ENCODE measurements at places on chromosomes 2 and 18. TPM values are rescaled to one million over a fixed set of nuclear protein-coding genes. Genes with fewer than 3 reads are reported as not detected.

- DNase-seq: no peak
Measured at GRCh38 chr2:48812416-48812815, 56.9 kb upstream of the LHCGR start.

- DNase-seq: no peak
Measured at GRCh38 chr18:56267334-56267733, 371.1 kb downstream of the TXNL1 start.

- DNase-seq: no peak
Measured at GRCh38 chr2:44668336-44668735, 273.2 kb upstream of the SIX3 start.

DNA sequence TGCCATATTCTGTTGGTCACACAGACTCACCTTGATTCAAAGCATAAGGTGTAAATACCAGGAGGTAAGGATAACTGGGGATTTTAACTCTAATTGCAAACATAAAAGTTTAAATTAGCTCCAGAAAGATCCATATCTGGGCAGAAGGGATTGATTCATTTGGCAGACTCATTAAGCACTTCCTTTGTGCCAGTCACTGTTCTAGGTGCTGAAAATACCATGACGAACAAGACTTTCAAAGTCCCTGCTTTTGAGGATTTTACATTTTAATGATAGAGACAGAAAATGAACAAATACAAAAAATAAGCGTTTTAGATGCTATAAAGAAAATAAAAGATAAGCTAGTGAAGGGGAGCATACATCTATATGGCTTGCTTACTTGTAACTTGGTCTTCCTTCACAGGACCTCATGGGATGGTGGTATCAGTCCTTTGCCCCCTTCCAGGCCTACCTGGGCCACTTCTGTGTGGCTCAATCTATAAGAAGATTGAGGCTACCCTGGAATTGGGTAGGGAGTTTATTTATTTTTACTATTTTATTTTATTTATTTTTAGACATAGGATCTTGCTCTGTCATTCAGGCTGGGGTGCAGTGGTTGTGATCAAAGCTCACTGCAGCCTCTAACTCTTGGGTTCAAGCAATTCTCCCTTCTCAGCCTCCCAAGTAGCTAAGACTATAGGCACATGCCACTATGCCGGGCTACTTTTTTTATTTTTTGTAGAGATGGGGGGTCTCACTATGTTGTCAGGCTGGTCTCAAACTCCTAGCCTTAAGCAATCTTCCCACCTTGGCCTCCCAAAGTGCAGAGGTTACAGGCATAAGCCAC, 212.8 kb downstream of the MYCN start:
- DNase-seq: no peak

- DNase-seq: peak; percentile 52
Measured at GRCh38 chr2:218811382-218811781, 20.2 kb downstream of the PRKAG3 start.

Gene CTNNA2
- not detected for total RNA-seq

Gene LOXHD1
- not detected for total RNA-seq

DNA sequence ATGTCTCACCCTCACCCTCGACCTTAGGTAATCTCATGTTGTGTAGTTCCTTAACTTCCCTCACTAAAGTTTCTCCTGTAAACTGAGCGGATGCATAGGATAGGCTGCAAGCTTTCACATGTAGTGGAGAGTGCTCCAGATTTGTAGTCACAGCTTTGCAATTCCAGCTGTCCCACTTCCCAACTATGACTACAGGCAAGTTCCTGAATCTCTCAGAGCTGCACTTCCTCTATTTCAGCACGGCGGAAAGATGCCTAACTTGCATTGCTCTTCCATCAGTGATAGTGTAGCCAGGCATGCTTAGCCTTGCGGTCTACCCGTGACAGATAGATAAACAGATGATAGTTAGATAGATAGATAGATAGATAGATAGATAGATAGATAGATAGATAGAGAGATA, 183.1 kb upstream of the CCDC68 start:
- no peak for DNase-seq

DNA sequence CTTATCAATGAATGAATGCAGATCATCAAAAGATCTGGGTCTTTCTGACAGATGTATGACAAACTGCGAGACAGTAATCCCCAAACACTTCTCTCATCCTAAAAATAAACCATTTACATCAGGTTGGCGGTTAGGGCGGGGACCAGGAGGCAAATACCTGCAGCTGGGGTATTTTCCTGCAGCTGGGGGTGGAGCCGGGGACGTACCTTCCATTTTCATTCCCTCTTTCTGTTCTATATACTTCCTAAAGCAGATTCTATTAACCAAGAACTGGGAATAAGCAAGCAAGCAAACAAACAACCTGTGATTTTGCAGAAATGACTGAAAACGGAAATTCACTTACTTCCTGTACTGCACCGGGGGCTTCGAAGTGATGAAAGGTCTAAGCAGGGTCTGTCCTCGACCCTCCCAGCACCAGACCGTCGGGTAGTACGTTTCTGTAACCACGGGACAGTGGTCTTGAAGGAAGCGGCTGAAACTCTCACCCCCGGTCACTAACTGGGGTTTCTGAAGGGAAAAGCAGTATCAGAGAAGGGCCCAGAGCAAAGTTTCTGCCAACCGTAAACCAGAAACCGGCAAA, 1.2 kb downstream of the ABHD3 start:
- DNase-seq: peak; percentile 51

- DNase-seq: peak; percentile 63
Measured at GRCh38 chr2:120283649-120284048, 31.0 kb downstream of the RALB start.

DNA sequence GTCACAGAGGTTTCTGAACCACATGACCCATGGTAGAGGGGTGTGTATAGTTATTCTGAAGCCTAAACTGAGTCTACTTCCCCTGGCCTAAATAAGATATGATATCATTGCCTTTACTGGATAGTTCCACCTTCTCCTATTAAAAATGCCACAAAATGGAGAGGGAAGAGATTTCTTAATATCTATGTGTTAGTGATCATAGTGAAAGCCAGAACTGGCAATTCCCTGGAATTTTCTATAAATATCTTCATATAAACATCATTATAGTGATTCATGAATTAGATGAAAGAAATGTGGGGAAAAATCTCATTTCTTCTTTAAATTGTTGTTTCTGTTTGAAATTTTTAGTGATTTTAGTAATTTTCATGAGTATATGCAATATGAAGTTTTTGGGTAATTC, 45.8 kb downstream of the TSHZ1 start:
- peak; percentile 45 for DNase-seq

GRCh38 chr2:220935789-220936321, 636.2 kb downstream of the EPHA4 start:
- DNase-seq: peak; percentile 9

- peak; percentile 90 for DNase-seq
Measured at GRCh38 chr2:205700331-205701132, 18.2 kb downstream of the NRP2 start.

Gene ARHGAP25
- total RNA-seq: 0.36 TPM

GRCh38 chr2:181312515-181312927, 144.7 kb upstream of the ITGA4 start:
- DNase-seq: no peak

Gene THSD7B
- total RNA-seq: not detected

Gene UNC80
- not detected for total RNA-seq

GRCh38 chr18:65336411-65336810, 414.4 kb upstream of the CDH7 start:
- no peak for DNase-seq

GRCh38 chr2:211944572-211944971, 594.0 kb downstream of the ERBB4 start:
- DNase-seq: no peak

- DNase-seq: peak; percentile 93
Measured at GRCh38 chr2:191676790-191677645, 918 bp upstream of the NABP1 start.

DNA sequence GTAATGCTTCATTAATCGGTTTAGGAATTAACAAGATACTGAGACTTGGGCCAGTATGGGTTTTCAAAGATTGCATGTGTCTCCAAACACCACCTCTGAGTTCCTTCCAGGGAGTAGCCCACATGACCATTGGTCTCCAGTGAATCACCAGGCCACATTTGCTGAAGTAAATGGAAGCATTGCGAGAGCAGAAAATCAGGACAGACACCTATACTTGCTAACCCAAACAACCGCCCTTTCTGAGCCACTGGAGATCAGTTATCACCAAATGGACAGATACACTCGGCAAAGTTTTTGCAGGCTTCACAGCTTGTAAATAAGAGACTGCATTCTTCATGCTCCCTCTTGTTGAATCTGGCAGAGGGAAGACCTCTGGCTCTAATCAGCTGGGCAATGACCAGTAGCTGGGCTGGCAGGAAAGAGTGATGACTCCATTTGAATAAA, 40.9 kb downstream of the GATA6 start:
- peak; percentile 65 for DNase-seq

GRCh38 chr2:159968279-159968900, 94.0 kb downstream of the PLA2R1 start:
- peak; percentile 41 for DNase-seq

Gene SNED1
- total RNA-seq: 1.1 TPM

DNA sequence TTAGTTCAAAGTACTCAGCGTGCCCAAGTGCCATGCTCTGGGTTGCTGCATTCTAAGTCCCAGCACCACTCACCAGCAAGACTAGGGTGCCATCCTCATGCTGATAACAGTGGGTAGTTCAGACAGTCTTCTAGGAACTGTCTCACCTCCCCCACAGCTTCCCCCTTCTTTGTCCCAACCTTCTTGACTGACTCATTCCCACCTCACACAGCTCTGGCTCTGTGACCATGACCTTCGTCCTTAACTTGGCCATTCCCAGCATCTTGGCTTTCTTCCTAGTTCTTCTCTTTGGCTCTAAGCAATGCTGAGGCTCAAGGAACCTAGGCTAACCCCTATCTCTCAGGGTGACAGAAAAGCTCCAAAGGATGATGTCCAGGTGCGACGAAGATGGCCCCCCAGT, 20.0 kb upstream of the CXCR4 start:
- no peak for DNase-seq

Data from IMR-90 (cell line).